ENCODE measurements at places on chromosomes 6 and 20.

DNA sequence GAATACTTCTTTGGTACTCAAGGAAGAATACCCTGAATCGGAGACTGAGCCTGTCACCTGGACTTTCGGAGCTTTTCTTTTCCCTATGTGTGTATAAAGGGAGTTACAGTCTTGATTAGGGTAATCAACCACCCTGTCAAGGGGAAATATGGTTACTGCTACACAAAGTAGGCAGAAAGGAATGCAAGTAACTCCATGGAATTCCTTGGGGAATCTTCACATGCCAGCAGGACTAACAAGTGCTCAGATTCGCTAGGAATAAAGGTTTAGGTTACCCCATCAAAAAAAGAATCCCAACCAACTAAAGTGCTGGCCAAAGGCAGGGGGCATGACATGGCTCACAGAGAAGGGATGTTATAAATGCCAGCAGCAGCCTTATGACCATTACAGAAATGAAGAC is 10.4 kb downstream of the KCNS1 start:
- no peak for DNase-seq

DNA sequence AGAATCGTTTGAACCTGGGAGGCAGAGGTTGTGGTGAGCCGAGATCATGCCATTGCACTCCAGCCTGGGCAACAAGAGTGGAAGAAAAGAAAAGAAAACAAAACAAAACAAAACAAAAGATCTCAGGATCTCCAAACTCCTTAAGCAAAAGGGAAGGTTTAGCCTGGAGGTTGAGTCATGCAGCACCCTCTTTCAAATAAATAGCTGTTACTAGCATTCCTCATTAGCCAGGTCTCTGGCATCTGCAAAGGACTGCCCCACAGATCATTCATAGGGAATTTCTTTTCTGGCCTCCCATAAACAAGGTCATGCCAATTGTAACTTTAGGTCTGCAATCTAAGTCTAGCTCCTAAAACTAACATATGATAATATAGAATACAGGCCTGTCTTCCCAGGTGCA is 37.2 kb downstream of the EDN1 start:
- DNase-seq = no peak

GRCh38 chr20:8589956-8590355 is 457.9 kb downstream of the PLCB1 start:
- no peak for DNase-seq

DNA sequence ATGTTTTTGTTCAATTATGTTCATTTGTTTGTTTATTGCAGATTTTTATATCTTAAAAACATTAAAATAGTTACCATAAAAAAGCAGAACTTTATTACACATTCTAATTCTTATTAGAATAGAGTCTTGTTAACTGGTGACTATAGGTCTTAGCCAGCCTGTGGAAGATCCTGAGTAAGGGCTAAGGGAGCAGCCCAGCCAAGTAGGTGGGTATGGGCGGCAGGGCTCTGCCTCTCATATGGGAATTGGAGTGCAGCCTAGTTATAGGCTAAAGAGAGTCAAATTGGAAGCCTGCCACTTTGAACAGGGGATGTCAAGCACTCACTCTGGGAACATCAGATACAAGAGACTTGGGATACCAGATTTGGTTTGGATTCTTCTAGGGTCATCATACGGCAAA is 10.5 kb upstream of the HSF2 start:
- no peak for DNase-seq

DNA sequence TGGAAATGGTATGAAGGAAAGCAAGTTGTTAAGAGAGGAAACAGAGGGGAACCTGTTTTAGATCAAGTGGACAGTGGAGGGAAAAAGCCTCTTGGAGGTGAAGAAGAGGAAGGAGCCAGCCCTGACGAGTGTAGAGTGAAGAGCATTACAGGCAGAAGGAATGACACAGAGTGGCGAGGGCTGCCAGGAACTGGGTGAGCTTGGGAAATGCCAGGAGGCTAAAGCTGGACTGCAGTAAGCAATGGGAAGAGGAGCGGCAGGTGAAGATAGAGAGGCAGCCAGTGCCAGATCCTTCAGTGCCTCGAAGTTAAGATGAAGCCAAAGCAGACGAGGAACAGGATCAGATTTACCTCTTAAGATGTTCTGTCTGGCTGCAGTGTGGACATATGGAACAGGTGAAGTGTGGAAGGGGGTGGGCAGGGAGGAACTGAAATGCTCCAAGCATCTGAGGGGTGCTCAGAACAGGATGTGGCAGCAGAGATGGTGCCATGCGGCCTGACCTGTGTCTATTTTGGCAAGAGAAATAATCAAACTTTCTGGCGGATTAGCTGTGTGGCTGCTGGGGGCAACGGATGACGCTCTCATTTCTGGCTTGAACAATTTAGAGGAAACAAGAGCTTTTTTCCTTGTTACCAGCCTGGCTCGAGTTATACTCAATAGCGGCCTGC is 748.4 kb downstream of the PTPRT start:
- no peak for DNase-seq

- no peak for DNase-seq
Observed at GRCh38 chr20:24370911-24371695, 98.3 kb upstream of the SYNDIG1 start.

GRCh38 chr6:2990248-2990931 is 9.3 kb upstream of the NQO2 start:
- DNase-seq = peak; percentile 24

GRCh38 chr6:56659721-56660380 is 17.2 kb upstream of the DST start:
- DNase-seq = no peak

GRCh38 chr6:111301946-111302345 is 181.1 kb downstream of the REV3L start:
- no peak for DNase-seq

DNA sequence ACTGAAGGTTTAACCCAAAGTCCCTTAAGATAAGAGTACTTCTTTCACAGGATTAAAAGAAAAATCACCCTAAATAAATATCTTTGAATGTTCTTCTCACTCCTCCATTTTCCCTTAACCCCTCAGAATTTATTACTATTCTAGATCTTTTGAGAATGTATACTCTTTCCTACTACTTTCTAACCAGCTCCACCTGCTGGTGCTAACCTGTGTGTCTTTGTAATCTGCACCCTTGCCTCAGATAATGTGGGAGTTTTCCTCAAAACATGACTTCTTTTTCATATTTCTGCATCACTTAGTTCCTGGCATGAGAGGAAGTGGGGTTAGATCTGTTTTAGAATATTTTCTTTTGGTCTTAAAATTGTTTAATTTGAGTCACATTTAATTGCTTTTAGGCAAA is 394.2 kb downstream of the BMP2 start:
- no peak for DNase-seq

DNA sequence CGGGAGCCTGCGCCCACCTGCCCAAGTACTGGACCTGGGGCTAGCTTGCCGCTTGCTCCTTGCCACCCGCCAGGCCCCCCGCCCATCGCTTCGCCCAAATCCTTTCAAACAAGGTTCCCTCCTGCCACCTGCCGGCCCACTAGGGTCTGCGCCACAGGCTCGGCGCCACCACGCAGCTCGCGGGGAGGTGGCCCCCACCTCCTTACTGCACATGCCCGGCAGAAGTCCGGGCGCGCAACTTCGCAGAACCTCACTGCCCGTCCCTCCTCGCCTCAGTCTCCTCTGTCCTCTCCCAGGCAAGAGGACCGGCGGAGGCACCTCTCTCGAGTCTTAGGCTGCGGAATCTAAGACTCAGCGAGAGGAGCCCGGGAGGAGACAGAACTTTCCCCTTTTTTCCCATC is 11.2 kb downstream of the GNAS-AS1 start:
- DNase-seq = peak; percentile 53

GRCh38 chr6:39107641-39108040 is 7.3 kb downstream of the SAYSD1 start:
- DNase-seq = no peak

DNA sequence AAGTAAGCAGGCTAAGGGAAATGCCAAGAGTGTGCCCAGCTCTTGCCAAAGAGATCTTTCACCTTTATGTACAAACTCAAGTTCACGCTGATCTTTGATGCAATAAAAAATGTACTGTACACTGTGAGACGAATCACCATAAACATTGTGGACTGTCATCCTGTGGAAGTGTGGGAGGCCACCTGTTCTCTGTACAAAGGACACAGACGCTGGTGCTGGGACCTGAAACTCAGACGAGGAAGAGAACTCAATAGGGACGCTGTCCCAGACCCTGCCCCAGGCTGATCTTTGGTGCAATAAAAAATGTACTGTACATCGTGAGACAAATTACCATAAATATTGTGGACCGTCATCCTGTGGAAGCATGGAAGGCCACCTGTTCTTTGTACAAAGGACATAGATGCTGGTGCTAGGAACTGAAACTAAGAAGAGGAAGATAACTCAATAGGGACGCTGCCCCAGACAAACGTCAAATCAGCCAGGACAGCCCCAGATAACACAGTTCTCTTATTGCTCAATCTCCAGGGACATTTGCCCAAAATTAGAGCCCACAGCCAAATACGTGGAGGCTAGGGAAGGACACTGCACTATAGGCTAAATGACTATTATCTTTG is 312.7 kb upstream of the SGK1 start:
- DNase-seq = no peak

- DNase-seq = peak; percentile 54
Observed at GRCh38 chr6:127855542-127856159, 45.2 kb downstream of the THEMIS start.

- DNase-seq = no peak
Observed at GRCh38 chr20:24629668-24630067, 160.2 kb downstream of the SYNDIG1 start.

GRCh38 chr6:169082093-169082492 is 171.6 kb downstream of the THBS2 start:
- DNase-seq = no peak
